Astrocyte (in vitro differentiated cells and primary cell): ENCODE measurements at places on chromosomes 12 and 14. TPM values are rescaled to one million over a fixed set of nuclear protein-coding genes. Genes with fewer than 3 reads are reported as not detected.

- H3K27me3 ChIP-seq = no peaks in the 10 kb centered on the region
- H3K4me3 ChIP-seq = no peak overlapping the region
- H3K27ac ChIP-seq = no peak overlapping the region
- no peak for DNase-seq
- H3K36me3 ChIP-seq = peaks cover 2% of the 10 kb centered on the region
Observed at GRCh38 chr14:45238988-45239387, 14.0 kb downstream of the MIS18BP1 start.

DNA sequence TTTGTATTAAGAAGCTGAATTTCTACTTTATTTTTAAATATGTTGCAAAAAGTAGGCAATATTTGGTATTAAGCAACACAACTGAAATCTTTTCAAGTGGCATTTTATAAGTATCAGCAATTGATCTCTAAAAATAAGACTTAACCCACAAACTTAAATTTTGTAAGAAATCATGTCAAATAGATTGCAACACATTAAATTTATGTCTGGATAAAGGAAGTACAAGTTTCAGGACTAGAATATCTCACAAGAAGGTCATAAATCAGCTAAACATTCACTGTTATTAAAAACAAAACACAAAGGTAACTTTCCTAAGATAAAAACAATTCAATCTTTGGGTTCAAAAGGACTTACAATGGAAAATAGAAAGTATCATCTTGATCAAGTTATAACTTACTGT, 32.8 kb downstream of the CPNE8 start:
- no peaks in the 10 kb centered on the region for H3K36me3 ChIP-seq
- no peaks in the 10 kb centered on the region for H3K4me1 ChIP-seq
- no peak for DNase-seq
- no peak overlapping the region for H3K27ac ChIP-seq
- no peak overlapping the region for H3K4me3 ChIP-seq
- no peaks in the 10 kb centered on the region for H3K27me3 ChIP-seq

- H3K4me1 ChIP-seq = peaks cover 8% of the 10 kb centered on the region
- H3K36me3 ChIP-seq = peaks cover 15% of the 10 kb centered on the region
- no peak overlapping the region for H3K4me3 ChIP-seq
- DNase-seq = no peak
- no peaks in the 10 kb centered on the region for H3K27me3 ChIP-seq
Observed at GRCh38 chr14:88516861-88517357, 37.9 kb downstream of the PTPN21 start.

DNA sequence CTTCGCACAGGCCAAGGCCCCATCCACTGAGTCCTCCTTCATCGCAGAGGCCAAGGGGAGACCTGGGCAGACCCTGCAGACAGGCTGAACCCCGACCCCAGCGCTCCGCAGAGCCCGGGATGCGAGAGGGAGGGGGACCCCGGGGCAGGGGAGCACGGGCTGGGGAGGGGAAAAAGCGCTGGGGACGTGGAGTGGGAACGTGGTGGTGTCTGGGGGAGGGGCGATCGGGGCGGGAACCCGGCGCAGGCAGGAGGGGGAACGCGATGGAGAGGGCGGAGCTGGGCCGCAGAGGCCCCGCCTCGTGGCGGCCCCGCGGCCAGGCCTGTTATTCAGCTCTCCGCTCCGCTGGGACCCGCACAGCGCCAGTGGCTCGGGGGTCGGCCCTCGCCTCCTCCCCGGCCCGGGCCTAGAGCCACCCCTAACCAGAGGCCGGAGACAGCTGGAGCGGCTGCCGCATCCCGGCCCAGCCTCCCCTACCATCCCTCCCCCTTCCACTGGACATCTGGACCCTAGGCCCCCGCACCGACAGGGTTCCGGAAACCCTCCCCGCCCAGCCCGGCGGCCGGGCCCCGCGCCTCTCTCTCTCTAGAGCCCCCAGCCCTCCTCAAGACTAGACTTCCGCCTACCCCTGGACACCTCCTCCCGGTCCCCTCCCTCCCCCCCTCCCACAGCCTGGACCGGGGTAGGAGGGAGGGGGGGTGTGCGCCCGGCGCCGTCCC, at the start of gene ARHGEF25:
Gene ARHGEF25 (plus strand): TSS at position 328 of the 719 bp plus-strand sequence. CDS start 460 bp downstream, outside the sequence.
- peak within 1 kb of the TSS; percentile 61 for H3K4me3 ChIP-seq
- no peaks in the 10 kb centered on the region for H3K36me3 ChIP-seq
- H3K4me1 ChIP-seq = peaks cover 14% of the 10 kb centered on the region
- no peak within 1 kb of the TSS for H3K27ac ChIP-seq
- no peak for DNase-seq
- no peaks in the 10 kb centered on the region for H3K27me3 ChIP-seq

The RNF31 gene
- total RNA-seq = 59.0 and 69.8 TPM in 2 replicates
